ENCODE measurements at places on chromosomes 12 and 14.

DNA sequence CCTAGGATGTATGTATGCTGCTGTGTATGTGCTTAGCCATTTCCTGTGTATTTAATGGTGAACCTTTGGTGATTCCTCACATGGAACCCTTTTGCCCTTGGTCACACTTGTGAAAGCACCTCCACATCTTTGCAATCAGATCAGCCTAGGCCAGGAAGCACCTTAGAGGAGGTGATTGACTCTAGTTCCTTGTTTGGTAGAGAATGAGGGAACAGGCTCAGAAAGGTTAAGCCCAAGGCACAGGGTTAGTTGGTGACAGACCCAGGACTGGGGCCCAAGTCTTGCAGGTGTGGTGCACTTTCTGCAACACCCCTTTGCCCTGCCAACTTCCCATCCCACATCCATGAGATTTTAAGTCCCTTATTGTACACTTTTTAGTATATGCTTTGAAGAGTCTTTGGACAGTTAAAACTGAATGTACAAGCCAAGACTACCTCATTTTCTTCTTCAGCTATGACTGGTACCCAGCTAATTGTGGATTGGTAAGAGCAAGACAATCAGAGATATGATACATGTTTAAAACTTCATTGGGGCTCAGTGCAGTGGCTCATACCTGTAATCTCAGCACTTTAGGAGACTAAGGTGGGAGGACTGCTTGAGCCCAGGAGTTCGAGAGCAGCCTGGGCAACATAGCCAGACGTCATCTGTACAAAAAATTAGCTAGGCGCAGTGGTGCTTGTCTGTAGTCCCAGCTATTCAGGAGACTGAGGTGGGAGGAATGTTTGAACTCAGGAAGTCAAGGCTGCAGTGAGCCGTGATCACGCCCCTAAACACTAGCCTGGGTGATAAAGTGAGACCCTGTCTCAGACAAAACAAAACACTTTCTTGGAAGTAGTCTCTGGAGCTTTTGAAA, 71.1 kb downstream of the RASSF3 start:
- DNase-seq: no peak

- DNase-seq: no peak
Observed at GRCh38 chr12:32450768-32451167, 51.4 kb downstream of the FGD4 start.

DNA sequence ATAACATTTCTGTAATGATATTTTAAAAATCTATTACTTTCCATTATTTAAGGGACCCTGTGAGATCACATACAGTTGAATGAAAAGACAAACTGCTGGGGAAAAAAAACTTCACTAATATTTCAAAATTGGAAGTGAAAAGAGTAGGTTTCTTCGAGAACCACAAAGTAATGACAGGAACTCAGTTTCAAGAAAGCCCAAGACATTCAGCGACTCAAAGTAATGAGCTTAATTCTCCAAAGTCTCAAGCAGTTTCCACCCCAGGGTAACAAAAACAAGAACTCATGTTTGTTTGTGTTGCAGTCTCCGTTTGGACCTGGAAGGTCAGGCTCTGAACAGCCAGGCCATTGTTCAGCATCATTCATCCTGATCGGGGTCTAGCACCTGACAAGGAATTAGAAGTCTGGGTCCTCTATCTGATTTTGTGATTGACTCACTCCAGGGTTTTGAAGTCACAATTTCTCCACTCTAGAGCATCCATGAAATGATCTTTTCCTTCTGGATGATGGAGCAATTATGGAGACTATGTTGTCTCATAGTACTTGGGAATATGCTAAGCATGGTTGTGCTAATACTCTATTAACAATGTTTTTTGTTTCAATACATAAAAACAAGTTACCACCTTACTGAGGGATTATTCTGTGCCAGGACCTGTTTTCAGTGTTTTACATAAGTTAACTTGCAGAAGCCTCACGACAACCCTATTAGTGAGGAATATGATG, 126.9 kb downstream of the SLC25A21 start:
- no peak for DNase-seq

GRCh38 chr14:59154373-59154772, 34.1 kb upstream of the DAAM1 start:
- no peak for DNase-seq

GRCh38 chr12:18922851-18923250, 184.9 kb downstream of the CAPZA3 start:
- DNase-seq: no peak

GRCh38 chr14:80387563-80387981, 176.3 kb upstream of the DIO2 start:
- no peak for DNase-seq

- no peak for DNase-seq
Observed at GRCh38 chr14:30990770-30991169, 34.7 kb upstream of the AP4S1 start.

DNA sequence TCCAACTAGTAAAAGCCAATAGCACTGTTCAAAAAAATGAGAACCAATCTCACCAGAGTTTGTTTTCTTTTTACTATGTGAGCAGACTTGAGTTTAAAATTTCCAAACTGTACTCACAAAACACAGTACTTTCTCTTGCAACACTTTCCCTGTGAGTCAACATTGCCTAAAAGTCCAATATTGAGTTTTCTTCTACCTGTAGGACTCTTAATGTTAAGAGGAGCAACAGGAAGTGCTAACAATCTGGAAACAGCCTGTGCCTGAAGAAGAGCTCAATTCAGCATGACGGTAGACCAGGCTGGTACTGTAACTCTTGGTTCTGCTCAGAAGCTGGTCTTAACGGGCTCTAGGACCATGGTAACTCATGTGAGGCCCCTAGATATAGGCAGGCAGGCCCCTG, 144.3 kb downstream of the MED13L start:
- DNase-seq: no peak

- peak; percentile 1 for DNase-seq
Observed at GRCh38 chr12:90653040-90653439, 301.9 kb downstream of the CCER1 start.

- DNase-seq: no peak
Observed at GRCh38 chr14:99377951-99378350, 102.7 kb downstream of the SETD3 start.

DNA sequence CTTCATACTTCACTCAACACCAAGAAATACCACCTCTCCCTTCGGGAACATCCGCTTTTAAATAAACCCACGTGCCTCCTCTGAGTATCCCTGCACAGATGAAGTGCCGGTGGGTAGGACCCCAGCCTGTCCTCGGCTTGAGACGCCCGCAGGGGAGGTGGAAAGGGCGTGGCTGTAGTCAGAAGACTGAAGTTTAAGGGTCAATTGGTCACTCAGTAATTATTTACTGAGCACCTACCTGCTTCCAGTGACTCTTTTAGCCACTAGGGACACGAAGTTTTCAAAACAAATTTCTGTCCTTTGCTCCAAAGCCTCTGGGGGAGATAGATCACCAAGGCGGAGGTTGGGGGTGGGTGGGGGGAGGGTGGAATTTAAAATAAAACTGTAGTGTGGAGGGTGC, 309.4 kb downstream of the VRK1 start:
- DNase-seq: no peak

- DNase-seq: no peak
Observed at GRCh38 chr14:61186341-61187195, 94.6 kb downstream of the TMEM30B start.

GRCh38 chr12:101694297-101694848, 3.1 kb upstream of the CHPT1 start:
- no peak for DNase-seq

DNA sequence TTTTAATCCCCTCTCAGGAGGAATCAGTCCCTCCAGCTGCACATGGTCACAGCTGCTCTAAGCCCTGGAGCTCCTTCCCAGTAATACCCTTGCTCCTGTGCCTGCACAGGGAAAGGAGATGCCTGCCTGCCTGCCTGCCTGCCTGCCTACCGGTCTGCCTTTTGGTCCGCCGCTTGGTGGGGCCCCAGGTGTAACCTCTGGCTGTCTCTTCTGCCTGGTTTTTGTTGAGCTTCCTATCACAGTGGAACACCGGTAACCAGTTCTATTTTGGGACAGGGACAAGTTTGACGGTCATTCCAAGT, 99.8 kb downstream of the DAD1 start:
- DNase-seq: no peak

- DNase-seq: peak; percentile 9
Observed at GRCh38 chr12:119145367-119145766, 33.4 kb upstream of the HSPB8 start.

DNA sequence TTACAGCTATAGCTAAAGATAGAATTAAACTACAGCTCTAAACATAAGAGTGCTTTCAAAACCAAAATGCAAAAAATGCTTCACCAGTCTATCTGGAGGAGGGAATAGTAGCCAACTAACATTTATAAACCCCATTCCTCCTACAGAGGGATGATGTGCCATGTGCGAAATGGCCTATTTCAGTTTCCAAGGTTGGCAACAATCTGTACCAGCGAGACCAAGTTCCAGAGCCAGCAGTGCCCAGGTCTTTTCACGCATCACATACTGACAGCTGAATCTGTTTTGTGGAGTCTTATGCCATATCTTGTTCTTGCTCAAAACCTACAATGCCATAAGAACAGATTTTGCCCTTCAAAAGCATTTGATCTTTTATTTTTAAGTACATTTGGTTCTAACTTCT, 24.5 kb downstream of the NELL2 start:
- DNase-seq: no peak

DNA sequence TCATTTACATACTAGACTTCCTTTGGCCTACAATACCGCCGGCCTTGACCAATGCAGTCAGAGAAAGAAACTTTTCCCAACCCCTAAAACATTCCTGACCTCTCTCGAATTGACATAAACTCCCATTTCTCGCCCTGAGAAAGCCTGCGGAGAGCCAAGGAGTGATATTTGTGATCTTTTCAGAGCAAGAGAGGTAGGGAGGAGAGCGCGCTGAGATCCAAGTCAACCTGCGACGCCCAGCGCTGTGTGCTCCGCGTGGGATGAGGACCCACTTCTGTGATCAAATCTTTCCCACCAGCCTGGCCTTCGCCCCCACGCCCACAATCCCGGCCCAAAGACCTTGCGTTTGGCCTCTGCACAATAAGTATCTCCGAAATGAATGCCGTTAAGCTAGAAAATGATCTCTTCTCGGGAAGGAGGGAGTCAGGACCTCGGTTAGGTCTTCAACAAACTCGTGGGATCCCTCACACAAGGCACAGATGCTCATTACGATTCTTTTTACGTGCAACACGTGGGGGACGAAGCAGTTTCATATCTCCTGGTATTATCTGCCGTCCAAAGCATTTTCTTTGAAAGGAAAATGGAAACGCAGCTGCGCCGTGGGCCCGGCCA, 6.3 kb upstream of the NPAS3 start:
- DNase-seq: peak; percentile 9

- no peak for DNase-seq
Observed at GRCh38 chr14:103765526-103765925, 49.9 kb downstream of the ZFYVE21 start.

GRCh38 chr12:93563807-93564538, 8.5 kb upstream of the SOCS2 start:
- no peak for DNase-seq

GRCh38 chr12:111636209-111636945, 37.3 kb upstream of the ATXN2 start:
- peak; percentile 86 for DNase-seq

Data from ELF-1 (cell line).